NCI-H2171 (cell line): ENCODE measurements at places on chromosomes 13 and 19.

DNA sequence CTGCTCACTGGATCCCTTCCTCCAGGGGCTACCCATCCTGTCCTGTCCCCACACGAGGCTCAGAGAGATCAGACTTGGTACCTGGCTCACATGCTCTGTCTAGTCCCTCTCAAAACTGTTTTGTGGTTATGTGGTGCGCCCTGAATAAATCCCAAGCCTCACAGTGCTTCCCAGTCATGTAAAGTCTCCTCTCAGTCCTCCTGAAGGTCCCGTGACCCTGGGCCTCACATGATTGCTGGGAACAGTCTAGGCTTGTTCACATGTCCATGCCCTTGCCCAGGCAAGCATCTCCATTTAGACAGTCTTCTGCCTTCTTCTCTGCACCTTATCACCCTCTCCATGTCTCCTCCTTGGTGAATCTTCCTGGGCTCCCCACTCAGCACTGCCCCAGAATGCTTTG, 36.0 kb upstream of the POU2F2 start:
- no peak for DNase-seq

- DNase-seq = no peak
Observed at GRCh38 chr13:110150384-110151101, 156.4 kb downstream of the COL4A1 start.

DNA sequence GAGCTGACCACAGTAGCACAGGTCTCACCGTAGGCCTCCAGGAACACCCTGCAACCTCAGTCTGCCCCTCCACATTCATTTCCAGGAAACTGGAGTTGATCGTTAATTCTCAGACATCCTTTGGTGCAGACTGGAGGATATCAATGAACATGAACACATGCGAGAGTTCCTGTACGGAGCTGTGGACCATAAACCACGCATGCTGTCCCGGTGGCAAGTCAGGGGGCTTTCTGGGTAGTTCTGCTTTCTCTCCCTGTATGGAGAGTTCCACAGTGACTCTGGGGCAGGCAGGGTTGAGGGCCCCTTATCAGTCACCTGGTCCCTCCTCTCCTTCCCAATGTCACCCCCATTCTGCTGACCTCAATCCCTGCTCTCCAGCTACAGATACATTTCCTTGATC, 55.5 kb upstream of the URI1 start:
- no peak for DNase-seq

DNA sequence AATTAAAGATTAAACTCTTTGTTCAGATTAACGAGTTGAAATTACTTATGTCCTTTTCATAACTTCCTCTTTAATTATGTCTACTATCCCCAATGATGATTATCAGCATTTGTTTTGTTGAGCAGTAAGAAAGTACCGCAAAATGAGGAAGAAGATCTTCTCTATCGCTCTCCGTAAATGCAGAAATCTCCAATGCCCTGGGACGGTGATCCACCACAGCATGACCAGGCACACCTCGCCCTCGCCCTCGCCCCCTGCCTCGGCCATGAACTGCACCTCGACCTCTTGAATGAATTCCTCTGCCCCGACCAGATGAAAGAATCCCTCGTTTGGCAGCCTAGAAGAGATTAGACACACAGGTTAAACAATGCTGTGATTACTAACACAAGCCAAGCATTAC, 69.1 kb downstream of the RBM26 start:
- no peak for DNase-seq

GRCh38 chr13:45752510-45752909, 50.4 kb downstream of the CBY2 start:
- DNase-seq = no peak

- DNase-seq = no peak
Observed at GRCh38 chr19:6590827-6591319, at the start of gene CD70. Gene CD70, minus strand, starts transcription at chr19:6591150. Its CDS starts 148 bp downstream, at chr19:6591002.

DNA sequence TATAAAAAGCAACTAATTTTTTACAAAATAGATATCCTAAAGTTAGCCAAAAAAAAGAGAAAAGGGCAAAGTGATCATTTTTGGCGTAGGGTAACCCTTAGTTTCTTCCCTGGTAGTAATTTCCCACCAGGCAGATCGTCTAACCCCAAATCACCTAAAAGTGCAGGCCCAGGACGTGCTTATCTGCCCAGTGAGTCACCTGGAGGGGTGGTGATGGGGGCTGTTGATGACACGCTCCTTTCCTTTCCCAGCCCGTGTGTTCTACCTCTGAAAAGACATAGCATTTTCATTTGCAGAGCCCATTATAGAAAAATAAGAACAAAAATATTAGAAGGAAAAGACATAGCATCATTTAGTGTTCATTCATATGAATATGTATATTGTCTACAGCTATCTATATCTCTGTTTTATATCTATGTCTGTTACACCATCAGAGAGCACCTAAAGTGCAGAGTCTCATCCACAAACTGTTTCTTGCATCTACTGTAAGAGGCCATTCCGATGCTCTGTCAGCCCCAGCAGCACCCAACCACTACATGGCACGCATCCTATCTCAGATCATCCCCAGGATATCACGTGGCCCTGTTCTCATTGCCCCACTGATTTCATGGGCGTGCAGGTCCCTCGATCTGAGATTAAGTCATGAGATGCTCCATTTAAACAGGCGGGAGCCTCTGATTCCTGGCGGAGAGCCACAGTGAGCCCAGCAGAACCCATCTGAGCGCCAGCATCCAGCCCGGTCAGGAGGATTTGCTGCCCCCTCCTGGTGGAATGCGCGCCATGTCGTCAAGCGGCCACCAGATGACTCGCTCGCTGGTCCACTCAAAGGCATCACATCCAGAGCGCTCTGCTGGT, 8.5 kb upstream of the LILRB3 start:
- no peak for DNase-seq

- DNase-seq = no peak
Observed at GRCh38 chr13:42355092-42355485, 83.1 kb downstream of the AKAP11 start.

- DNase-seq = no peak
Observed at GRCh38 chr13:72194523-72194922, 327.5 kb upstream of the DACH1 start.

GRCh38 chr13:35979361-35979951, 151.7 kb downstream of the DCLK1 start:
- DNase-seq = no peak

GRCh38 chr19:58304748-58305064, 471 bp upstream of the ERVK3-1 start:
- DNase-seq = no peak

- DNase-seq = no peak
Observed at GRCh38 chr19:2027361-2027760, 11.8 kb upstream of the BTBD2 start.

GRCh38 chr19:4032436-4032835, 24.9 kb downstream of the PIAS4 start:
- no peak for DNase-seq

- peak; percentile 50 for DNase-seq
Observed at GRCh38 chr13:74258961-74259360, 124.8 kb upstream of the KLF12 start.

GRCh38 chr19:30856376-30856775, 484.2 kb downstream of the ZNF536 start:
- DNase-seq = no peak

GRCh38 chr13:113273851-113274590, 23.0 kb upstream of the LAMP1 start:
- no peak for DNase-seq

DNA sequence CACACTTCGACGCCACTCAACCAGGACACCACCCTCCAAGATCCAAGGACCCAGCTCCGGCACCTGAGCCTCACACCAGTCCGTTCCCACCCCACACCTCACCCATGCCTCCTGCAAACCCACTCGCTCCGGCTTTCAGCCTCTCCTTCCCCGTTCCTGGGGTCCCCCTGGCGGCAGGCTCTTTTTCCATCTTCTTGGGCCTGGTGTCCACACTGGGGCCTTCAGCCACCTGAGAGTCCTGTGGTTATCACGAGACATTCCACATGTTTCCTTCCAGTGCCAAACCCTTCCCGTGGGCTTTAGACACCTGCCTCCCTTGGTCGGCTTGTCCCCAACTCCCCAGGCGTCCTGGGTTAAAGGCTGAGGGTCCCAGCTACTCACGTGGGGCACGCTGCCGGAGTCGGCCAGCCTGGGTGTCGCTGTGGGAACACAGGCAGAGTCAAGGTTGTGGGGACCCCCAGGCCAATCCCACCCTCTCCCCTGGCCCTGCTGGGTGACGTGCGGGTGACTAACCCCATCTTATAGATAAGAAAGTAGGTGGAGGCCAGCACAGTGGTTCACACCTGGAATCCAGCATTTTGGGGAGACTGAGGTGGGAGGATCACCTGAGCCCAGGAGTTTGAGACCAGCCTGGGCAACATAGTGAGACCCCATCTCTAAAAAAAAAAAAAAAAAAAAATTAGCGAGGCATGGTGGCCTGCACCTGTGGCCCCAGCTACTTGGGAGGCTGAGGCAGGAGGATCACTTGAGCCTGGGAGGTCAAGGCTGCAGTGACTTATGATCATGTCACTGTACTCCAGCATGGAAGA, 1.9 kb downstream of the JSRP1 start:
- no peak for DNase-seq

DNA sequence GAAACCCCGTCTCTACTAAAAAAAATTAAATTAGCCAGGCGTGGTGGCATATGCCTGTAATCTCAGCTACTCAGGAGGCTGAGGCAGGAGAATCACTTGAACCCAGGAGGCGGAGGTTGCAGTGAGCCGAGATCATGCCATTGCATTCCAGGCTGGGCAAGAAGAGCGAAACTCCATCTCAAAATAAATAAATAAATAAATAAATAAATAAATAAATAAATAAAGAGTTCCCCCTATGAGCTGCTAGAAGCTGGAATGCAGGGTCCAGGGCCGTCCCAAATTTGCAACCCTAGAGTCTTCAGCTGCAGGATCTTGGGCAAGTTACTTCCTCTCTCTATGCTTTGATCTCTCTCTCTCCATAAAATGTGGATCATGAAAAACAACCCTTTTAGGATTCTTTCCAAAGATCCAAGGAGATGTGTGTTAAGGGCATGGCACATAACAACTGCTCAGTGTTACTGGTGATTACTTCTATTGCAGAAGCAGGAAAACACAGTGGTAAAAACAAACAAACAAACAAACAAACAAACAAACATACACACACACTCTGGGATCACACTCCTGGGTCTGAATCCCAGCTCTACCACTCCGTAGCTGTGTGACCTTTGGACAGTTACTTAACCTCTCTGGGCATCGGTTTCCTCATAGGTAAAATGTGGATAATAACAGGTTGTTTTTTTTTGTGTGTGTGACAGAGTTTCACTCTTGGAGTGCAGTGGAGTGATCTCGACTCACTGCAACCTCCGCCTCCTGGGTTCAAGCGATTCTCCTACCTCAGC, 78.8 kb downstream of the CACNA1A start:
- no peak for DNase-seq

DNA sequence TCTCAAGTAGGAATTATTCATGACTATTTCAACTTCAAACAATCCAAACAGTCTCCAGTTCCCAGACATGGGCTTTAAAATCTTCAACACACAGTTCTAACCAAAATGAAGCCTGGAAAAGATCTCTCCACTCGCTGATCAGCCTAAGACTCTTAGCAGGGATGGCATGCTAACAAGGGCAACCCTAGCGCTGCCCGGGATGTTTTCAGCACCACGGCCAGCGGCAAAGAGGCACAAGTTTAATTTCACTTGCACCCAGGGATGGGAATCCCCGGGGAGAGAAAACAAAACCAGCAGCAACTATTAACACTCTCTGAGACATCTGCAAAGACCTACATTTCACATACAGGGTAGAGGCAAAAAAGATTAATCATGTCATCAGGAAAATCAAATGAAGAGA, 43.0 kb downstream of the CACNA1A start:
- DNase-seq = no peak

GRCh38 chr13:50644081-50644871, 199.2 kb downstream of the DLEU7 start:
- DNase-seq = no peak

- DNase-seq = no peak
Observed at GRCh38 chr13:23059173-23059572, 121.6 kb upstream of the SGCG start.

DNA sequence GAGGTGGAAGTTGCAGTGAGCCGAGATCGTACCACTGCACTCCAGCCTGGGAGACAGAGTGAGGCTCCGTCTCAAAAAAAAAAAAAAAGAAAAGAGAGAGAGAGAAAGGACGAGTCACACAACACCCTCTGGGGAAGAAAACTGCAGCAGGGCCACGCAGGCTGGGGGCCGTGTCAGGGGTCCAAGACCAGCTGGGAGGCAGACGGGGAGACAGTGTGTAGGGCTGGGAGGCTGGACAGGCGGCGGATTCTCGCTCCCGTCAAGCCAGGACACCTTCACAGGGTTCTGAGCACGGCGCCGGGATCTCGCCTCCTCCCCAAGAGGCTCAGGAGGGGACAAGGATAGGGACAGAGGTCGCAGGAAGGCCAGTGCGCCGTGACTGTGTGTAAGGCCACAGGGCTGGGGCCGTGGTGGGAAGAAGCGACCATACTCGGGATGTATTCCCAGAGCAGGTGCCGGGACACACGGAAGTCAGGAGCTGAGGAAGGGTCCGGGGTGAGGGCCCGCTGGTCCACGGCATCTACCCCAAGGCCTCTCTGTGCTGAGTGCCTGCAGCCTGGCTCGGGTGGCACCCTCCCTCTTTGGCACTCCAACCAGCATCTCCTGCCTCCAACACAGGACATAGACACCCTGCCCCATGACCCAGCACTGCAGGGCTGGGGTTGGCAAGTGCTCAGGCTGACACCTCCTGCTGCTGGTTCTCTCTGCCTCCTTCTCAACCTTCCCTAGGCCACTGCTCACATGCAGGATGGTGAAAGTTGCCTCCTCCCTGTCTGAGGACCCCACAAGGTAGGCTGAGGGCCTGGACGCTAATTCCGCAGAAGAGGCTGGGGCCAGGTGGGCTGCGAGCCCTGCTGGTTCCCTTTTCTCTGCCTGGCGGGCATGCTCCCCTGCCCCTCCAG, 21.2 kb downstream of the ZNF787 start:
- DNase-seq = no peak

GRCh38 chr19:42409477-42409876, 17.7 kb downstream of the LIPE start:
- no peak for DNase-seq

- DNase-seq = no peak
Observed at GRCh38 chr13:22114630-22115311, 443.9 kb downstream of the FGF9 start.

GRCh38 chr19:32682317-32682716, 6.7 kb downstream of the RGS9BP start:
- DNase-seq = no peak

- DNase-seq = no peak
Observed at GRCh38 chr13:60169239-60170031, 5.7 kb upstream of the DIAPH3 start.

GRCh38 chr19:50204081-50204428, 633 bp downstream of the MYH14 start:
- DNase-seq = no peak

DNA sequence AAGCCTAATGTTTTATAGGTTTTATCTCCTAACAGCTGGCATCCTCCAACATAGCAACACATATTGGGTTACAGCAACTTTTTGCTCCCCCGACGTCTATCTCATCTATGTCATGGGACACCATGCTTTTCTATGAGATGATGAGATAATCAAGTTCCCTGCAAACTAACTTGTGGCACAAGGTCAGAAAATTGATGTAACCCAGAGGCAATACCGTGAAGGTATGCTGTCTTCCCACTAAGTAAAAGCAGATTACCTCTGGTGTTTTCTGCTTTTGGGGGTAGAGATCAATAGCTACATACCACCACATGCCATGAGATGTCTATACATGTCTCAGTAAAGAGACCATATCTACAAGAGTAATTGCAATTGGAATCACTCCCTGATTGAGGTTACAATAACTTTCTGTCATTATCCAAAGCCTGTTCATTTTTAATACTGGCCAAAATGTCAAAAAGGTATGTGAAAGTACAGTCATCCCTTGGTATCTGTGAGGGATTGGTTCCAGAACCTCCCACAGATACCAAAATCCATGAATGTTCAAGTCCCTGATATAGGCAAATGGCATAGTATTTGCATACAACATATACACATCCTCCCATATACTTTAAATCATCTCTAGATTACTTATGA, 131.3 kb downstream of the CYSLTR2 start:
- DNase-seq = no peak
